Muscle of leg (tissue), 16 donors: ENCODE measurements at places on chromosomes 1 and 21. TPM values are rescaled to one million over a fixed set of nuclear protein-coding genes. Genes with fewer than 3 reads are reported as not detected.

Gene TNFSF18
- total RNA-seq, result 0.18 TPM

Gene CRYAA
- total RNA-seq, result not detected

Gene KLHL20
- 21.2 TPM for total RNA-seq

Gene LCA5L
- total RNA-seq, result 0.84 TPM

- H3K4me1 ChIP-seq, result no peaks in the 10 kb centered on the region
- peak; percentile 7 for DNase-seq
- H3K27me3 ChIP-seq, result no peaks in the 10 kb centered on the region
- H3K36me3 ChIP-seq, result no peaks in the 10 kb centered on the region
- H3K27ac ChIP-seq, result no peak overlapping the region
Observed at GRCh38 chr1:50458507-50458906, 35.3 kb upstream of the DMRTA2 start.

DNA sequence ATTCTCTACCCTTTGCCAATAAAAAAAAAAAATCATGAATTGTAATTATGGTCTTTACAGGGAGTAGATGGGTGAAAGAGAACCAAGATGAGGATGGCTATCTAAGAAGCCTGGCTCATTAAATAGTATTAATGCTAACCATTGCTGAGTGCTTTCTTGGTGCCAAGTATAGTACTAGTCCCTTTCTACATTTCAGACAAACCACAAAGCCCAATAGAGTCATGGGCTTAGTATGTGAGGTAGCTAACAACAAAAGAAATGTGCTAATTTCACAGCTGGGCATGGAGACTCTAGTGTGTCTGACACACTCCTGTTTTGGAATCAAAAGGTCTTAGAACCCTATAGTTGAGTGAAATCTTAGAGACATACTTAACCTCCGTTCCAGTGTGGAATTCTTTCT lies 84.5 kb upstream of the ESRRG start:
- H3K27ac ChIP-seq, result no peak overlapping the region
- peaks cover 11% of the 10 kb centered on the region for H3K4me1 ChIP-seq

DNA sequence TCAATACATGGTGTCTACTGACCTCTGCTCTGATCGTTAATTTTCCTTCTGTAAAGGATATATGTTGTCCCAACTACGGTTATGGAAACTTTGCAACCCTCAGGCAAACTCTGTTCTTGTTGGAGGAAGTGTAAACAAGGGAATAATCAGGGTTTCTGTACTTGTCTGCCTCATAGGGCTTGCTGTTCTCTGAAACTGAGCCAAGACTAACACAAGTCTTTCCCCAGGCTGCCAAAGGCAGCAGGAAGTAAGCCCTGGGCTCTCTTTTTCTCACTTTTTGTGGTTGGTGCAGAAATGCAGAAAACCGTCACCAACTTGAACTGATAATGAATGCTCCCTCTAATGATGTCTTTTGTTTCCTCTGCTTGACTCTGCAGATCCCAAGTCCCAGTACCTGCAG lies 7.6 kb downstream of the CYP4X1 start:
- peak; percentile 30 for DNase-seq
- no peaks in the 10 kb centered on the region for H3K27me3 ChIP-seq
- H3K36me3 ChIP-seq, result no peaks in the 10 kb centered on the region
- H3K4me1 ChIP-seq, result no peaks in the 10 kb centered on the region

DNA sequence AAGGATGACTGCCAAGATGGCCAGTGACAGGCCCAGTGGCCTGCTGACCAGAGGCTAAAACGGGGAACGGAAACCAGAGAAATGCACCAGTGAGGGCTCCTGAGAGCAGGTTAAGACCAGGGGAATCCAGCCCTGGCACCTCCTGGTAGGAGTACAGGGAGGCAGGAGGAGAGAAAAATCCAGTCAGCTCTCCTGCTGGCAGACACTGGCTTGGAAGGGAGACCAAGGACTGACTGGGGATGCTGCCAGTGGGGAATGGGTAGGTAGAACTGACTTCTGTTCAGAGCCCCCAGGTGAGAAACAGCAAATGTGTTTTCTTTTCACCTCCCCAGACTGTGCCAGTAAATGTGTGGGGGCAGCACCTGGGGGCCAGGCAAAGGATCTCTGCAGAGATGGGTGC lies 27.7 kb upstream of the CRNN start:
- H3K27ac ChIP-seq, result no peak overlapping the region
- H3K4me3 ChIP-seq, result no peak overlapping the region
- H3K36me3 ChIP-seq, result no peaks in the 10 kb centered on the region
- peaks cover 2% of the 10 kb centered on the region for H3K27me3 ChIP-seq
- no peak for DNase-seq
- H3K4me1 ChIP-seq, result peaks cover 3% of the 10 kb centered on the region

- no peaks in the 10 kb centered on the region for H3K36me3 ChIP-seq
- no peak overlapping the region for H3K27ac ChIP-seq
- no peaks in the 10 kb centered on the region for H3K27me3 ChIP-seq
- H3K4me1 ChIP-seq, result no peaks in the 10 kb centered on the region
- DNase-seq, result no peak
Observed at GRCh38 chr1:31607360-31607759, 10.1 kb upstream of the HCRTR1 start.

- H3K36me3 ChIP-seq, result no peaks in the 10 kb centered on the region
- H3K27ac ChIP-seq, result no peak overlapping the region
- no peak overlapping the region for H3K4me3 ChIP-seq
Observed at GRCh38 chr1:43058545-43059360, 100.1 kb upstream of the SLC2A1 start.

DNA sequence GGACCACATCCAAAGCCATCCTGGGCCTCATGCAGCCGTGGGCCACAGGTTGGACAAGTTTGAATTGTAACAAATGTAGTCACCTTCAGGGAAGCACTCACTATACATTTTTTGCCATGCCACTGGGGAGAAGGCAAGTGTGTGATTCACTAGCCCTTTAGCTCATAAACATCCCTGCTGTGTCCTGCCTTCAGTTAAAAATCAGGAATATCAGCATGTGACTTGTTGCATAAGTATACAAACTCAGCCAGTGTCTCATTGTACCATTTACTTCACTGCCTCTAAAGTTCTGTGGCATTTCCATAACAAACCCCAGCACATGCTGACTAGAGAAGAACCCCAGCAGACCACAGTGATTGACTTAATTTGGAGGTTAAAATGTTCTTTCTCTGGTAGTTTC lies 142.0 kb upstream of the C1orf105 start:
- no peak overlapping the region for H3K4me3 ChIP-seq
- no peak overlapping the region for H3K27ac ChIP-seq
- H3K4me1 ChIP-seq, result no peaks in the 10 kb centered on the region
- no peaks in the 10 kb centered on the region for H3K36me3 ChIP-seq
- no peak for DNase-seq

DNA sequence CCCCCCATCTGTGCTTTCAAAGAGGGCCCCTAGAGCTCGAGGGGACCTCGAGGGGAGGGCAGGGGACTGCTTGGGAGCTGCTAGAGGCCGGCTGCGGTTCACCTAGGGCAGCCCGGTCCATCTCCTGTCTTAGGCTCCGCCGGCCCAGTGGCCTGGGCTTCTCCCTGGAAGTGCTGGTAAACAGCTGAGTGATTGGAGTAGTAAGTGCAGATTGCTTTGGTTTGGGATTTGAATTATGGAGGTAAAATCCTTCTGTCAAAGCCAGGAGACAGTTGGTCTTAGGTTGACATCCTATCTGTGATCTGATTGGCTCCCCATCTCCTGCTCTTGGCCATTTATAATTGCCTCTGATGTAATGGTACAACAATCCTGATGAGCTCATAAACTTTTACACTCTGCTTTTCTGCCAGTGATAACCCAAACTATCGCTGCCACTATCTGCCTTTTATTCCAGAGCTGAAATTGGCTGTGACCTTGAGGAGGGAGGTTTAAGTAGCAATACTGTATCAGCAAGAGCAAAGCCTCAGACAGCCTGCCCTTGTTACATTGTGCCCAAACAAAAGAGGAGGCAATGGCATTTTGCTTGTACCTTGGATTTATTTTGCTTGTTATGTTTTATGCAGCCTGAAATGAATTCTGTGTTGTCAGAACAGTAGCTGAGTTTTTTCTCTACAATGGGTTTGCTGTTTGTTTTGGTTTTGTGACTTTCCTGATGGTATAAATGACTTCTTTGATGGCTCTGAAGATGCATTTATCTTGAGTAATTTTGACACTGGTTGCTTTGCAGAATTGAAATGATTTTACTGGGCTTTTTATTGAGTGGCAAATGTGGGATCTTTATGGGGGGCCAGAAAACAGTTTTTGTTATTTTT lies 2.4 kb downstream of the ARID1A start:
- H3K27ac ChIP-seq, result peak overlapping the region; percentile 86
- peaks cover 2% of the 10 kb centered on the region for H3K36me3 ChIP-seq
- no peaks in the 10 kb centered on the region for H3K27me3 ChIP-seq

DNA sequence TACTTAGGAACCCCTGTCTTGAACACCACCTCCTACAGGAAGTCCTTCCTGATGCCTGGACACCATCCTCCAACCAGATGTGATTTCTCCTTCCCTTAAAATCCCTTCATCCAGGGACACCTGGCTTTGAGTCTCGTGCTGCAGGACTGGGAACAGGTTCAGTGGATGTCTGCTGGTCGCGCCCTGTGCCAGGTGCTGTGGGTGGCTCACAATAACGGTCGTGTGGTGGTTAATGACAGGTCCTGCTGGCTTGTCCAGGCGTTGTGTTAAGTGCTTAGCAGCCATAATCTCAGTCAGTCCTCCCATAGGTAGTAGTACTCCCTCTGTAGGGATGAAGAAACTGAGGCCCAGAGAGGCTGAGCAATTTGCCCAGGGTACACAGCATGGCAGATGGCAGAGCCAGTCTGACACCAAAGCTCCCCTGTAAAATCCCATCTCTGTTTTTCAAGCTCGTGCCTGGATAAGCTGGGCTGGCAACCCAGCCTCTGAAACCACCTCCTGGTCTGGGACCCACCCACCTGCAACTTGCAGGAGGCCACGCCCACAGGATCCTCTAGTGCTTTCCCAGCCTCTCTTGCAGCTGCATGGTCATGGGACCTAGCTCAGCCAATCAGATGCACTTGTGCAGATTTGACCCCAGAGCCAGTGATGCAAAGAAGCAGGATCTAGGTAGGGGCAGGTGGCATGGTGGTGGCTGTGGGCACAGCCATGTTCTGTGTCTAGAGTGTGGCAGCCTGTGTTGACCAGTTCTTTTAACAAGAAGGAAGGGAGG lies 106.0 kb upstream of the IFFO2 start:
- H3K36me3 ChIP-seq, result no peaks in the 10 kb centered on the region
- DNase-seq, result no peak
- H3K27me3 ChIP-seq, result peaks cover 29% of the 10 kb centered on the region
- peaks cover 6% of the 10 kb centered on the region for H3K4me1 ChIP-seq
- H3K4me3 ChIP-seq, result no peak overlapping the region
